ENCODE measurements at places on chromosomes 11 and 22.

- DNase-seq, result no peak
Measured at GRCh38 chr22:46031557-46031956, 54.6 kb upstream of the WNT7B start.

GRCh38 chr11:15216678-15217077 lies 102.0 kb downstream of the INSC start:
- no peak for DNase-seq

DNA sequence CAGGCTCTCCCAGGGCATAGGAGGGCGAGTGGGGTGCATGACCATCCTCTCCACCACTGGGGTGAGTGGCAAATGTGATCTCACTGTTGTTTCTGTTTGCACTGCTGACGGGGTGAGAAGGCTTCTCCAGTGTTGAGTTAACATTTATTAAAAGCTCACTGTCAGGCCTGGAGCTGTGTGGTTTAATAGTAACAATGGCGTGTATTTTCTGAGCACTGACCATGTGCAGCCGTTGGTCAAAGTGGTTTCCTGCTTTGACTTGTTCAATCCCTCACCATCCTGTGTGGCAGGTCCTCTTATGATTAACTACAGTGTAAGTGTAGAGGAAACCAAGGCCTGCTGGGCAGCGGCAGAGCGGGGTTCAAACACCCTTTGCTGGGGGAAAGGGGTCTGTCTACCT lies 4.4 kb downstream of the A4GALT start:
- DNase-seq, result no peak

- no peak for DNase-seq
Measured at GRCh38 chr11:1777737-1778136, 14.0 kb upstream of the CTSD start.

DNA sequence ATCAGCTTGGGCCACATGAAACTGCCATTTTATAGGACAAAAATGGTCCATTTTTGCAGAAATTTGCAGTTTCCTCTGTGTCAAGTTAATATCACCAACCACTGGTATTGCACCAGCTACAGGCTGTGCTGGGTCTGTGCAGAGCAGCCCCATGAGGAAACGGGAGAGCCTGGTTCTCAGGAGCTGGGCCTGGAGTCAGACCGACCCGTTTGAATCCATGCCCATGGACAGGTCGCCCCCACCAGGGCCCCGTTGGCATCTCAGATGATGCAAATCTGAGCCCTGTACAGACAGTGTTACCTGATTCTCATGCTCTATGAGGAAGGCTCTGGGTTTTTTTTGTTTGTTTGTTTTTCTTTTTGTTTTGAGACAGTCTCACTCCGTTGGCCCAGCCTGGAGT lies 9.8 kb upstream of the SEC14L6 start:
- no peak for DNase-seq

DNA sequence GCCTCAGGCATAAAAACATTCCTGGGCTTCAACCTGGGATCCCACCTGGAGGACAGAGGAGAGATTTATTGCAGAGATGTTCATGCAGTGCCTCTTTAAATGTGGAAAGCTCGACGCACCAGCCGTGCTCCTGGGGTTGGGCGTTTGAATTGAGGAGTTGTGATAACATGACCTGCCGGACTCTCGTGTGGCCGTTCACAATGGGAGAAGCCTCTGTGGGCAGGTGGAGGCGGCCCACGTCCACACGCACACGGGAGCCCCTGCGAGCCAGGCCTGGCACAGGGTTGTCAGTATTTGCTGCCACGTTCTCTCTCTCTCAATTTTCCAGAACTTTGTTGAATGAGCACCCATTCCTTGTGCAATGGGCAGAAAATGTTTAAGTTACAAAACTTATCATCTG lies 58.3 kb upstream of the PPARA start:
- DNase-seq, result no peak

GRCh38 chr11:119937412-119937811 lies 200.5 kb downstream of the TRIM29 start:
- no peak for DNase-seq

DNA sequence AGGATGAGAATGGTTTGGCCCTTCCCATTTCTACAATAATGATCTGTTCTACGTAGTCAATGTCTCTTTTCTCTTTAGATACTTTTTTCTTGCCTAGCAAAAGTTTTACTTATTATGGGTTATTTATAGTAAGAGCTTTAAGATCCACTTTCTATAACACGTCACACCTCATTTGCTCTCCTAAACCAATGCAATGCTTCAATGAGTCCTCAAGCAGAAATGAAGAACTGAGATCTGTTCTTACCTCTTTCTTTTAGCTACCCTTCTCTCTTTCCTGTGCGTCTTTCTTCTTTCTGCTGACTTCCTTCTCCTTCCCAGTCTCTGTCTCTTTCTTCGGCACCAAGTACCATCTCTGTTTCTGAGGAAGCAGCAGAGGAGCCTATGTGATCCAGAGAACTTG lies 61.8 kb downstream of the SNX19 start:
- no peak for DNase-seq

- no peak for DNase-seq
Measured at GRCh38 chr11:72771507-72771906, 19.3 kb upstream of the ARAP1 start.

DNA sequence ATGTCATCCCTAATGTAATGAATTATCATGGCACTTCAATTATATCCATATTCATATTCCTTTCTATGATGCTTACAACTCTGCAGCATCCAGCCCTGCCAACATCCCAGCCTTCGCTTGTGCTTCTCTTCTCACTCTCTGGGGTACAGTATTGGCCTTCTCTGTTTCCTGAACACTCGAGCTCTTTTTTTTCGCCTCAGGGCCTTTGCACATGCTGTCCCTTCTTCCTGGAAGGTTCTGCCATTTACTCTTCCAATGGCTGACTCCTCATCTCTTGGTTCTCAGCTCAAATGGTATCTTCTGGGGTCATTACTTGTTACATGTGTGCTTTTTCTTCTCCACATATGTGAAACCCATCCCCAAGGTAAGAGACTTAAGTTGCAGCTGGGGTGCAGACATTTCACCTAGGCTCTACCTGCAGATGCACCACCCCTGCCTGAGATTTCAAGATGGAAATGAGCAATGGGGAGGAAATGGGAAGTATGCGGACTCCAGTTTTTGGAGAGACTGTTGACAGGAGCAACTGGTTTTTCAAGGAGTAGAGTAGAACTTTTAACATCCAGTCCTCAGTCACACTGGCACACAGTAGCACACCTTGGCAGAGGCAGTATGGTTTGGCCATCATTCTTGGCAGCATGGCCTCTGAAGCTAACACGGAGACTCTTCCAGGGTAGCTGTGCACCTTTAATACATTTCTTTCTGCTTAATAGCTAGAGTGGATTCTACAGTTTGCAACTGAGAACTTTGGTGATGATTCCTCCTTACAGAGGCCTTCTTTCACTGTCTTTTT lies 42.4 kb upstream of the DMC1 start:
- no peak for DNase-seq

DNA sequence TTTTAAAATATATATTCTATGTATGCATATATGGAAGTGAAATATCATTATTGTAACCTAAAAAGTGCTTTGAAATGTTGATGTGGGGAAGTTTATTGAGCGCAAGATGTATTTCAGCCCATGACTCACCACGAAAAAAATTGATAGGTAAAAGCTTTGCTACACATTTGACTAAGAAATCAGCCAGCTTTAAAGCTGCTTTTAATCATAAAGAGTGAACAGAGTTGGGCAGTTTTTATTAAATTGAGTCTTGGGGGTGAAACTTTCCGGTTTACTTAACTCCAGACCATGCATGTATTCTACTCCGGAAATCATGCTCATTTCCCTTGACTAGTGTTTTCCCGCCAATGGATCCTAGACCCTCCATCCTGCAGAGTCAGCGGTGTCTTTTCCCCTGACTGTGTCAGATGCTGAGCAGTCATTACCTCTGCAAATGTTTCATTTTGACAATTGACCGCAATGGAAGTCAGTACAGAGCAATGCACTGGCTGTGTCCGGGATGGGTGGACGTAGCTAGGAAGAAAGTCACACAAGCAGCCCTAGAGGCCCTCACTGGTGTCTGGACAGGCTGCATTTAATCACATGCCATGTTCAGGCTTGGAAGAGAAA lies 47.2 kb upstream of the MPEG1 start:
- no peak for DNase-seq

DNA sequence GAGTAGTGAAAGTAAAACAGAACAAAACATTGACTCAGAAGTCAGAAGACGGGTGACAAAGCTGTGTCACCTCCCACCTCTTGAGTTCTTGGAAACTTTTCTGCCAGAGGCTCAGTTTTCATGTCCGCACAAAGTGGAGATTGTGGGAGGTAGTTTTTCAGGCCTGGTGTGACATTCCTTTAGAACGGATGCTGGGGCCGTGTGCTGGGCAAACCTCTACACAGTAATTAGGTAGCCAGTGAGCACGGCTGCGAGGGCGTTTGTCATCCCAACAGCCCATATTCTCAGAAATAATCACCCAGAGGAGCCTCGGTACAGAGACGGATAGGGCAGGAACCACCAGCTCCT lies 1054.4 kb downstream of the TBC1D22A start:
- no peak for DNase-seq

DNA sequence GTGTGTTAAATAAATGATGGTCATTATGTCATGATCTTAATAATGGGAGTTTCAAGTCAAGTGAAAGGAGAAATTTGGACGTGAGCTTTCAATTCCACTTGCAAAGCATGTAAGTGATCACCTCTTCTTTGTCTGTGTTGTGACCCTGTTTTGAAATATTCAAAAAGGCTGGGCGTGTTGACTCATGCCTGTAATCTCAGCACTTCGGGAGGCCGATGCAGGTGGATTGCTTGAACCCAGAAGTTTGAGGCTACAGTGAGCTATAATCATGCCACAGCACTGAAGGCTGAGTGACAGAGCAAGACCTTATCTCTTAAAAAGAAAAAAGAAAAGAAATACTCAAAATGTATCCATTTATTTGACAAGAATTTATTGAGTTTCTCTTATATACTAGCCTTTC lies 32.9 kb upstream of the EED start:
- no peak for DNase-seq

DNA sequence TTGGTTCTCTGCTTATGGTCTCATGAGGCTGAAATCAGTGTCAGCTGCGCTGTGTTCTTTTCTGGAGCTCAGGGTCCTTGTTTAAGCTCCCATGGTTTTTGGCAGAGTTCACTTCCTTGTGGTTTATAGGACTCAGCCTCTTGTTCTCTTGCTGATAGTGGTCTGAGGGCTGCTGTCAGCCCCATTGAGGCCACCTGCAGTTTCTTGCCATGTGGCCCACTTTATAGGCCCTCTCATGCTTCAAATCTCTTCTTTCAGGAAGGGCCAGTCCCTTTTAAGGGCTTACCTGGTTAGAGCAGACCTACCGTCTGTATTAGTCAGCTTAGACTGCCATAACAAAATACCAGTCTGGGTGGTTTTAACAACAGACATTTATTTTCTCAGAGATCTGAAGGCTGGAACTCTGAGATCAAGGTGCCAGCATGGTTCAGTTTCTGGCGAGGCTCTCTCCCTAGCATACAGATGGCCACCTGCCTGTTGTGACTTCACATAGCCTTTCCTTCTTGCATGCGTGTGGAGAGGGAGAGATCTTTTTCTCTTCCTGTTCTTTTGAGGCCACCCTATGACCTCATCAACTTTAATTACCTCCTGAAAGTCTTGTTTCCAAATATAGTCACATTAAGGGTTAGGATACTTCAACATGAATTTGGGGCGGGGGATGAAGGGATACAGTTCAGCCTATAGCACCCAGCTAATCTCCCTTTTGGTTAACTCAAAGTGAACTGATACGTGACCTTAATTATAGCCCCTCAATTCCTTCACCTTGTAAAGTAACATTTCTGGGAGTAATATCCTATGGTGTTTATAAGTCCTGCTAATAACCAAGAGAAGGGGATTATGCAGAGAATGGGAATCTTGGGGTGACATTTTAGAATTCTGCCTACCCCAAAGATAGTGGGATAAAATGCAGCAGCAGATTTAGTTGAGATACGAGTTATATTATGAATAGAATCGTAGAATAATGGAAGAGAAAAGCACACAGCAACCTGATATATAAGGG lies 131.8 kb downstream of the UVRAG start:
- no peak for DNase-seq
